ENCODE measurements at places on chromosomes 12 and 14. TPM values are rescaled to one million over a fixed set of nuclear protein-coding genes. Genes with fewer than 3 reads are reported as not detected.

The ACVRL1 gene
- not detected for total RNA-seq

- no peak for DNase-seq
Observed at GRCh38 chr14:37278636-37279538, 81.2 kb downstream of the MIPOL1 start.

- no peak for DNase-seq
Observed at GRCh38 chr14:61489512-61489911, 168.1 kb downstream of the PRKCH start.

GRCh38 chr14:86310611-86311010 is 780.7 kb downstream of the FLRT2 start:
- no peak for DNase-seq

DNA sequence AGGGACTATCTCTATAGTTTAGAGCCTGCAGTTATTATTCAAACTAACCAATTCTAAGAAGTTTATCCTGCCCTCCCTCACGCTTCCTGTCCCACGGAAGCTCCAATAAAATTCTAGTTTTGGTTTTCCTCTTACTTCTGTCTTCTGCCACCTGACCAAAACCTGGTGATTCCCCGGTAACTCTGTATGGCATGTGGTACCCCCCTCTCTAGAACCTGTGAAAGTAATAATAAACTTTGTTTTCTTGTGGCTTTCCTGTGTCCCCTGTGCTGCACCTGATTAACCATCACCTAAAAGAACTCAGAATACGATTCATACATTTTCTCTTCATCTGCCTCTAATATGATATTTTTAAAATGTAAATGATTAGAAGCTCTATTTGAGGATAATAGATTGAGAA is 379.8 kb downstream of the APAF1 start:
- DNase-seq: no peak

GRCh38 chr12:52293926-52294325 is 2.6 kb upstream of the KRT81 start:
- DNase-seq: no peak

The GLT8D2 gene
- 1.2 TPM for total RNA-seq

GRCh38 chr12:27650011-27650410 is 46.2 kb upstream of the REP15 start:
- no peak for DNase-seq

The KLRK1 gene
- not detected for total RNA-seq

- no peak for DNase-seq
Observed at GRCh38 chr12:65728848-65729793, 95.2 kb upstream of the HMGA2 start.

- no peak for DNase-seq
Observed at GRCh38 chr12:132507656-132508490, 17.9 kb downstream of the FBRSL1 start.

The DAO gene
- total RNA-seq: not detected

DNA sequence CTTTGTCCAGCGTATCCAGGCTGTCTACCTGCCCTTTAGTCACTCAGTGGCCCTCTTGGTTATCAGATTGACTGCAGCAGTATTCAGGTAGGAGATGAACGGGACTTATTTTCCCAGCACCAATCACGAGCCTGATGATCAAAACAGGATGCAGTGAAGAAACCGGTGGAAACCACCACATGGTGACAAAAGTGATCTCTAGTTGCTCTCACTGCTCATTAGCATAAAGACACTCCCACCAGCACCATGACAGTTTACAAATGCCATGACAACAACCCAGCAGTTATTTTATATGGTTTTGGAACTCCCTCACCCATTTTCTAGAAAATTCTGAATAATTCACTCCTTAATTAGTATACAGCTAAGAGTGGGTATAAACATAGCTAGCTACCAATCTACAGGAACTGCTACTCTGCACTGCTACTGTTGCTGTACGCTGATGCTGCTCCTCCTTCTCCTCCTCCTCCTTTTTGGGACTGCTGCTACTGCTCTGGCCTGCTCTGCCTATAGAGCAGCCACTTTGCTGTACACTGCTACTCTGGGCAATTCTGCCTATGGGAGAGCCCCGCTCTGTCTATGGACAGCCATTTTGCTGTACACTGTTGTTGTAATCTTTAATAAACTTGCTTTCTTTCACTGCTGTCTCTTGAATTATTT is 142.5 kb upstream of the SSTR1 start:
- DNase-seq: no peak

The CD163 gene
- not detected for total RNA-seq

The RNF212B gene
- not detected for total RNA-seq

GRCh38 chr12:98156697-98157096 is 358.7 kb upstream of the TMPO start:
- no peak for DNase-seq

GRCh38 chr12:1657688-1658087 is 28.7 kb downstream of the WNT5B start:
- peak; percentile 47 for DNase-seq

The RTL1 gene
- not detected for total RNA-seq

DNA sequence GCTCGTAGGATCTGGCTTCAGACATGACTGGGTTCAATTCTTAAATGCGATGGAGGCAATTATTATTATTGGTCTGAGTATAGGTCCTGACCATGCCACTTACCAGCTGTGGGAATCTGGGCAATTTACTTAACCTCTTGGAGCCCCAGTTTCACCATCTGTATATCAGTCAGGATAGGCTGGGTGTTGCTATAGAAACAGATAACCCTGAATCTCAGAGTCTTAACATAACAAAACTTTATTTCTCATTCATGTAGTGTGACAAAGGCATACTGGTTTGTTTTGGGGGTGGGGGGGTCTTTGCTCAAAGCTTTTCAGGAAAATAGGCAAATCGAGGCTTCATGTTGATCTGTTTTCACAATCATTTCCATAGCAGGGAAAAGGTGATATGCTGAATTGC is 199.6 kb upstream of the SRRM4 start:
- DNase-seq: no peak

DNA sequence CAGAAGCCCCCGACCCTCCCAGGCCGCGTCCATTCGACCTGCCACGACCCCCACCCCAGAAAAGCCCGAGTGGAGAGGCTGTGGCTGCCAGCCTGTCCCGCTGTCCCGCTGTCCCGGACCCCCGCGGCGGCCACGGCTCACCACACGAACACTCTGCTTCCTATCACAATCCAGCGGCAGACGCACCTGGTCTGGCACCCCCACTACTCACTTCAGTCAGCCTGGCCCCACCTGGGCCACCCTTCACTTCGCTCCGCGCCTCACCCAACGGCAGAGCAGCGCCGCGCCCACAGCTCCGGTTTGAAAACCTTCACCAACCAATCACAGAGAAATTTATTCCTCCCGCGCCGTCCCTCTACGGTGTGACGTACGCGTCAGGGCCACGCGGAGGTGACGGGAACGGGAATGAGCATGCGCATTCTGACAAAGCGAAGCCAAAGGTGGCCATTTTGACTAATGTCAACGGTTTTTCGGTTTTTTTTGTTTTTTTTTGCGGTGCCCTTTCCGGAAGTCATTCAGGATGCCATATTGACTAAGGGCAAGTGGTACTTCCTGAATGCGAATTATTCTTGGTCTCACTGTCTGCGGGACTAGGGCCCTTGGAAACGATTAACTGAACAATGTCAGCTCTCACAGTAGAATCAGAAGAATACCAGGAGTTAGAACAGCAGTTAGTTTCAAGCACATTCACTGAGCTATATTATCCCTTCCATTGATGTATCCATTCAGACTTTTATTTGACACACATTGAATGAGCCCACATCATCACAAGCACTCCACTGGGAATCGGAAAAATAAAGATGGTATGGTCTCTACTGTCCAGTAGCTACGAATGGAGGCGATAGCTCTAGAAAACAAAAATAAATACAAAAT is at the start of gene RACGAP1:
Gene RACGAP1, minus strand, starts transcription at position 308 of the 873 bp plus-strand sequence. CDS start 8,779 bp downstream, outside the sequence.
- peak; percentile 94 for DNase-seq

- peak; percentile 46 for DNase-seq
Observed at GRCh38 chr12:56932867-56933266, 1.3 kb downstream of the SDR9C7 start.

DNA sequence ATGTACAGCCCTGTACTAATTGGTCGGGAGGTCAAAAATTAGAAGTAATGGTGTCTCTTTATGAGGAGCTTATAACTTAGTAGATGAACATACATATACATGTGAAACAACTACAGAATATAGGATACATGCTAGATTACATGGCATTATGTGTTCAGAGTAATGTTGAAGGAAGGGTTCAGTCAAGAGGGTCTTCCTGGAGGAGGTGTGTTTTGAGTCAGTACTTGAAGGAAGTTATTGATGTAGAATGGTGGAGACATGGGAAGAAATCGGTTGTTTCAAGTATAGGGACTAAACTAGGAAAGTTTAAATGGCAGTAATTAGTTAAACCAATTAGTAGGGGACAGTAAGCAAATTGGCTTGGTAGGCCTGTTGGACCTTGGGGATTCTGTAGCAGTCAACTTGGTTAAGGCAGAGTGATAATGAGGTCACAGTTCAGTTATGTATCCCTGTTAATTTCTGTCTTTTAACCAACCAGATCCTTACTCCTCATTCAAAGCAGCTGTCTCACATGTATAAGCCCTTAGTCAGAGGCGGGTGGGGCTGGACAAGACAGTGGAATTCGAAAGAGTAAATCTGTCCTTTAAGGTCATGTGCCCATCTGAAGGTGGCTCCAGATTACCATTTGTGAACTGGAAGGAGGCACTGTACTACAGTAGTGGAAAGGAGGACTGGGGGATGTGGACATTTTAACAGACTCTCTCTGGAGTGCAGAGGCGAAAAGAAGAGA is 3.5 kb upstream of the ANKRD52 start:
- DNase-seq: peak; percentile 76

DNA sequence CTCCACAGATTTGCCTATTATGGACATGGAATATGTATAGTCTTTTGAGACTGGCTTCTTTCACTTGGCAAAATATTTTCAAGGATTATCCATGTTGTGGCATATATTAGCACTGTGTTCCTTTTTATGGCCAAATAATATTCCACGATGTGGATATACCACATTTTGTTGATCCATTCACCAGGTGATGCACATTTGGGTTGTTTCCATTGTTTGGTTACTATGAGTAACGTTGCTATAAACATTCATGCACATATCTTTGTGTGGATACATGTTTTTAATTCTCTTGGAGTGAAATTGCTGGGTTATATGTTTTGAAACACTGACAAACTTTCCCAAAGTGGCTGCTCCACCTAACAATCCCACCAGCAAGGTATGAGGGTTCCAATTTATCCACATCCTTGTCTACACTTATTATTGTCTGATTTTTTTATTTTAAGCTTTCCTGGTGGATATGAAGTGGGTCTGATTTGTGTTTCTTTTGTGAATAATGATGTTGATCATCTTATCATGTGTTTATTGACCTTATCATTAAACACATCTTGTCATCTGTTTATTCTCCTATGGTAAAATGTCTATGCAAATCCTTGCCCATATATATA is 116.2 kb upstream of the FRMD6 start:
- no peak for DNase-seq

GRCh38 chr14:20971705-20972021 is 16.4 kb downstream of the RNASE2 start:
- no peak for DNase-seq

- DNase-seq: peak; percentile 68
Observed at GRCh38 chr12:12788675-12789368, 3.4 kb downstream of the APOLD1 start.

DNA sequence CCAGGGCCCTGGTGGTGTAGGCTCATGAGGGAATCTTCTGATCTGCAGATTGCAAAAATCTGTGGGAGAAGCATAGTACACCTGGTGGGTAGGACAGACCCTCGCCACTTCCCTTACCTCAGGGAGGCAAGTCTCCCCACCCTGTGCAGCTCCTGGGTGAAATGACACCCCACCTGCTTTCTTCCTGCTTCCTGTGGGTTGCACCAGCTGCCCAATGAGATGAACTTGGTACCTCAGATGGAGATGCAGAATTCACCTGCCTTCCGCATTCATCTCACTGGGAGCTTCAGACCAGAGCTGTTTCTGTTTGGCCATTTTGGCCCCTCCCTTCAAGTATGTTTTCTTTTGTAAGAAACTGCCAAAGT is 4.7 kb downstream of the CLEC2D start:
- DNase-seq: no peak

The KRT3 gene
- total RNA-seq: 0.24 TPM

DNA sequence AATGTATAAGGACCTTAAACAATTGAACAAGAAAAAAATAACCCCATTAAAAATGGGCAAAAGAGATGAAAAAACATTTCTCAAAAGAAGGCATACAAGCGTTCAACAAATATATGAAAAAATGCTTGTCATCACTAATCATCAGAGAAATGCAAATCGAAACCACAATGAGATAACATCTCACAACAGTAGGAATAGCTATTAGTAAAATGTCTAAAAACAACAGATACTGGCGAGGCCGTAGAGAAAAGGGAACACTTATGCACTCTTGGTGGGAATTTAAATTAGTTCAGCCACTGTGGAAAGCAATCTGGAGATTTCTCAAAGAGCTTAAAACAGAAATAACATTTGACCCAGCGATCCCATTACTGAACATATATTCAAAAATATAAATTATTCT is 769.8 kb upstream of the MGAT4C start:
- no peak for DNase-seq

- no peak for DNase-seq
Observed at GRCh38 chr12:104571328-104571727, 114.6 kb downstream of the CHST11 start.

DNA sequence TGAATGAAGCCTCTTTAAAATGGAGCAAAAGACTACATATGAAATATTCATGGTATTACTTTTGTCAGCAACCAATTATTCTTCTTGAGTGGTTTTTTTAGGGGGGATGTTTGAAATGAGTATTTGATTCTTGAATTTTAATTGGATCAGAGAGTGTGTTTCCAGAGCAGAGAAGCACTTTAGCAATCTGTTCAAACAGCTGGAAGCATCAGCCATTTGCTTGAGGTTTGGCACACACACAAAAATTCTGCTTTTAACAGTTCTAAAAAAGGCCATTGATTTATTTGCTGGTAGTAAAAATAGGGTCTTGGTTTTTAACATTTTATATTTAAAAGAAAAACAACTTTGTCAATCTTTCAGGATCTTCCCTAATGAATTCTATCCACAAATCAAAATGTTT is 292.7 kb downstream of the LRFN5 start:
- DNase-seq: no peak

- DNase-seq: no peak
Observed at GRCh38 chr14:72155379-72155993, 223.3 kb downstream of the RGS6 start.

The STAC3 gene
- total RNA-seq: 2.2 TPM

All from PC-9 (cell line).